ENCODE measurements at places on chromosomes 5 and 9.
A peak's percentile ranks its signal among the peaks of the same experiment; 100 is the strongest.

- peak; percentile 82 for DNase-seq
Observed at GRCh38 chr5:129852747-129853352, 51.4 kb upstream of the CHSY3 start.

- DNase-seq: no peak
Observed at GRCh38 chr5:141121563-141121962, at the start of gene PCDHB4. TSS of gene PCDHB4 (plus strand) at chr5:141121818. CDS start at chr5:141121999, 181 bp downstream.

DNA sequence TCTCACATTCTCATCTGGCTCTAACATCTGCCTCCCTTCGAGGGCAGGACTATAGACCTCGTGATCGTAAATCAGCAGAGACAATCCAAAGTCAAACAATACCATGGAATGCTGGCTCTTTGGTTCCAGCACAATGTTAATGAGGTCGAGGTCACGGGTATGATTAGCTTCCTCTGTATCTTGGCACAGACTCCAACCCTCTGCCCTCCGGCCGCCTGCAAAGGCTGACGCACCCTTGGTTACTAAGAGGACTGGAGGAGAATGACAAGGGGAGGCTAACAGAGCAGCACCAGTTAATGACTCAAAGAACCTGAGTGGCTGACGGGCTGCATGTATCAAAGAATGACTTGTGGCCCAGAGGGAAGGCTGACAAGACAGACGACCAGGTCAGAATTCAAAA is 10.1 kb downstream of the LHFPL2 start:
- peak; percentile 99 for DNase-seq

DNA sequence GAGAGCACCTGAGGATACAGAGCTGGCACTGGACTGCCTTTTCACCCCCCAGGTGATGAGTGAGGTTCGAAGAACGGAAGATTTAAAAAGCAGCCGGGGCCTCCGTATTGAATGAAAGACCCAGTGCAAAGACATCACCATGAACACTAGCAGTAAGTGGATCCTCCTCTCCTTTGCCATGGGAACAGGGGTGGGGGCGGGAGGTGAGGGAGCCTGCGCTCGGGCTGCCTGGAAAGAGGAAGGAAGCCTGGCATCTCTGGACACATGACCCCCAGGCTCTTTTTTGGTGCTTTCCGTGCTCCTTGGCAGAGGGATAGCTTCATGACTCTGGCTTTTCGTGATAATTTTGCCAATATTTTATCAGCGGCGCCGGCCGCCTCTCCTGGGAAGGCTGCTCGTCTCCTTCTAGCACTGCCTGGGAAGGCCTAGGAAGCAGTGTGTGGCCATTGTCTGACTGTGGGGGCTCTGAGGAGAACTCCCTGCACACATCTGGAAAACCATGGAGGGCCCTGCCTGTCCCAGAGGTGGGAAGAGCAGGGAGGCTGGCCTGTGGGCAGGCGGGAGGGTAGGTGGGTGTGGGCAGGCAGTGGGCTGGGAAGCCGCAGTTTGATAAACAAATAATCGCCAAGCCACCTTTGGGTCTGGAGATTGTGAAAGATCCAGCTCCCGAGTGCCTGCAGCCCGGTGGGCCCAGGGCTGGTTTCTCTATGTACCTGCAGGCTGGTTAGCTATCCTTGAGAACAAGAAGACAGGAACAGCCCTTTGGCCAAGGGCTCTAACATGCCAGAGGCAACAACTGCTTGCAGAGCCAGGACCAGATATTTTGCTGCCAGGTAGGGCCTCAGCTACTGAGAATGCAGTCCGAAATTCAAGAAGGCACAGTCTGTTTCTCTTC is 911 bp downstream of the ABLIM3 start:
- peak; percentile 72 for DNase-seq

DNA sequence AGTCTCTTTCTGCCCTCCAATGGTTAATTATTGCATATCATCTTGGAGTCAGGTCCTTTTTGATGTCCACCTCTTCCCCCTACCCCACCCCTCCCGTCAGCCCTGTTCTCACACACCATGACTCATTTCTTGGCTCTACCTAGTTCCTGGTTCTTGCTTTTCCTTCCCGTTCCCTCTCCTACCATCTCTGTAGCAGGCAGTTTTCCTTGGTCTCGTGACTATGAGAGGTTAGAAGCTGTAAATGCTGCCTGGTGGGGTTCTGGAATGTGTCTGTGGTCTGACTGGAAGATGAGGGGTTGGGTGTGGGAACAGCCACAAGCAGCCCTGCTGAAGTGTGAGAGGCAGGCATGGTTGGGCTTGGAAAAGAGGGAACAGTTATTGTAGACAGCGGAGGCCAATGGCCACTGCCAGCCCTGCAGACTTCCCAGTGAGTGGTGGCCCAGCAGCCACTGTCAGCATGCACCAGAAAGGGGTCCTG is 18.2 kb downstream of the SLC22A5 start:
- DNase-seq: peak; percentile 95

- no peak for DNase-seq
Observed at GRCh38 chr9:2790466-2790865, 53.4 kb downstream of the PUM3 start.

DNA sequence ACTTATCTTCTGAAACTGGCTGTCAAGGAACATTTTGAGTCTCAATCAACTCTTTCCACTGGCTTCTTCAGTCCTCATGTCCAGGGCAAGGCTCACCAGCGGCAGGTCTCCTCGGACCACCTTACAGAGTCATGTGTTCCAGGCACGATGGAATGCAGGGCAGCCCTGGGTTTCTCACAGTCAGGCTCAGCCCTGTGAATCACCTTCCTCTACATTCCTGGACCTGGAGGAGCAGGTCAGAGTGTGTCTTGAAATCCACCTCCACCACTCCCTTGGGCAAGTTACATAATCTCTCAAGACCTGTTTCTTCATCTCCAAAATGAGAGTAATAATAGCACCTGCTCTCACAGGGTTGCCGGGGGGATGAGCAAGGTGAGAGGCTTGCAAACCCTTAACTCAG is 16.0 kb downstream of the ENC1 start:
- DNase-seq: no peak
